Dermis blood vessel endothelial cell (primary cell): ENCODE measurements at places on chromosomes 13 and 19. TPM values are rescaled to one million over a fixed set of nuclear protein-coding genes. Genes with fewer than 3 reads are reported as not detected.

DNA sequence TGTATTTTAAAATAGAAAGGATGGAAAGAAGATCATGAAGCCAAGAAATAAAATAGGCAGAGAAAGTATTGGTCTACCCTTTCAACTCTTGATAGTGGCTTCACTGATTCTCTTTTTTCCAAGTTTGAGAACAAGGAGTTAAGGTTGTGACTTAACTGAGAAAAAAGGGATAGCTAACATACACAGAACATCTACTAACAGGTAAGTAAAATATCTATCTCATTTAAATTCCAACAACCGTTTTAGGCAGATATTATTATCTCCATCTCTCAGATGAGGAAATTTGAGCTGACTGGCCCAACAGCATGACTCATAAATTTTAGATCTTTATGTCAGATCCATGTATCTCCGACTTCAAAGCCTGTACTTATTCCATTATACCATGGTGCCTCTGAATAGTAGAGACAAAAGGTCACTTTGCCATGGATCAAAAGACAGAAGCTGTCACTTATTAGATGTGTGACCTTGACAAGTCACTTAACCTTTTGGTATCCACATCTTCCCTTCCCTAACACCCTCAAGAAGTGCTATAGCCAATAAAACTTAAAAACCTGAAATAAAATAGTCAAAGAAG lies 152.1 kb downstream of the DACH1 start:
- no peak for DNase-seq

DNA sequence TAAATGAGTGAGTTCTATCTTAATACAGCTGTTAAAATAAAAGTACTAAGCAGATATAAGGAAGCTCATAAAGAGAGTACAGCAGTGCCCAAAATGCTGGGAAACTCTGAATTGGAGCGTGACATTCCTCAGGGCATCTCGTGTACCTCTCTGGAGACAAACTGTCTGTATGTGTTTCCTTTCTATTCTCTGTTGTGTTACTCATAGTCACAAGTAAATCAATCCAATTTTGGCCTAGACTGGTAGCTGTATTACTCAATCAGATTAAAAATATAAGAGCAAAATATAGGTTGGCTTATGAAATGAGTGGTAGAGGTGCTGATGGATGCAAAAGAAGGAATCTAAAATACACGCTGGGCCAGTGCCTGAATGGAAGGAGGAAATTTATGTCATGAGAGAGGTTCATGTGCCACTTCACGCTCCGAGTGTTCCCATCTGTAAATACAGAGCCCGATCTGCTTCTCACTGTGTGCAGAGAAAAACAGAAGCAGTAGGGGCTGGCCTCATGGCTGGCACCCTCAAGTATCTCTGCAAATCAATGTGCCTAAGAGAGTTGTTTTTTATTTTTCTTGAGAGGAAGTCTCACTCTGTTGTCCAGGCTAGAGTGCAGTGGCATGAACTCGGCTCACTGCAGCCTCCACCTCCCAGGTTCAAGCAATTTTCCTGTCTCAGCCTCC lies 58.7 kb upstream of the RGCC start:
- DNase-seq: no peak

DNA sequence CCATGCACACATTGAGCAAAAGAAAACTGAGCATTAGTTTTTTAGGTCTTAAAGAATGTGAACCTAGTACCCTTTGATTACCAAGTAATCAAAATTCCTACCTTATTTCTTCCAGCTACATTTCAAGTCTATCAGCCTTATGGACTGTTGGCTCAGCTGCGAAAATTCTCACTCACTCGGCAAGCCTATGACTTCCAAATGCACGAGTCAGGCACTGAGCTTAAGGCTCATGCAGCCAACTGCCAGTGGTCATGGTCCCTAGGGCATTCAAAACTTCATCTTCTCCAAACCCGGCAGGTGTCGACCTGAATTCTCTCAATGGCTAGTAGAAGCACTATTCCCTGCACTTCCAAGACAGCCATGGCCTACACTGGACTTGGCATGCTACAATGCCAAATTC lies 41.2 kb downstream of the RUBCNL start:
- DNase-seq: no peak

DNA sequence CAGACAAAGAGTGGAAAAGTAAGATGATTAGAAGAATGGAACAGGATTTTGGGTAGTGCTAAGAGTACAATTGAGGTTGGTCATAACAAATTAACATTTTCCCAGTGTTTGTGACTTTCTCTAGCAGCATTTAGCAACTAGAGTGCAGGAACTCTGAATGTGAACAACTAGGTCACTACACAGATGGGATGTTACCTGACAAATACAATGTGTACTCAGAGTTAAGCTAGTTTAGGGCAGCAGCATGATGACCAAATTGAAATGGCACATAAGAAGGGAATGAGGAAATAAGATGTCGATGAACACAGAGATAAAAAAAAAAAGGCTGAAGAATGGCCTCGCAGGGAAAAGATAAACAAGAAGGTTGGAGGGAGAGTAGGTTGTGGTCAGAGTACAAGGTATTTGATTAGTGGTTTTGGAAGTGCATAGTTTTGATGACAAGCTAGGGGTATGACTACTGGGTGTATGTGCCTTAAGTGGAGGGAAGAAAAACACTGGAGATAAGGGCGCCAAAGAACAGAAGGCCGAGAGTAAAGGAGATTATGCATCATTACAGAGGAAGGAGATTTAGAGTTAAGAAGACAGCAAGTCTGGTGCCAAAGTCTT lies 381.1 kb downstream of the FGF14 start:
- DNase-seq: no peak

DNA sequence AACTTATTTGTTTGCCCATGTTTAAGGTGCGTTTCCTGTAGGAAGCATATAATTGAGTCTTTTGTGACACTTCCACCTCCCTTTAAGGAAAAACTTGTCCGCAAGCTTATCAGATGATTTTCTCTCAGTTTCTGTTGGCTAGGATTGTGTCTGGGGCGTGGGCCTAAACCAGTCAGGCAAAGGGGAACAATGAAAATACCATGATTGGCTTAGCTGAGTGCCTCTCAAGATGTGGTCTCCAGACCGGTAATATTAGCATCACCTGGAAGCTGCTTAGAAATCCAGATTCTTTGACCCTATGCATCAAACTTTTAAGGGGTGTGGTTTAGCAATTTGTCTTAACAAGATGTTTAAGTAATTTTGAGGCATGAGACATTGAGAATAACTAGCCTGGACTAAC lies 20.0 kb downstream of the SLAIN1 start:
- DNase-seq: no peak

GRCh38 chr13:21717817-21718216 lies 46.9 kb downstream of the FGF9 start:
- DNase-seq: no peak

- no peak for DNase-seq
These were observed 7.5 kb downstream of the SUGP2 start for GRCh38 chr19:19025861-19026260.

DNA sequence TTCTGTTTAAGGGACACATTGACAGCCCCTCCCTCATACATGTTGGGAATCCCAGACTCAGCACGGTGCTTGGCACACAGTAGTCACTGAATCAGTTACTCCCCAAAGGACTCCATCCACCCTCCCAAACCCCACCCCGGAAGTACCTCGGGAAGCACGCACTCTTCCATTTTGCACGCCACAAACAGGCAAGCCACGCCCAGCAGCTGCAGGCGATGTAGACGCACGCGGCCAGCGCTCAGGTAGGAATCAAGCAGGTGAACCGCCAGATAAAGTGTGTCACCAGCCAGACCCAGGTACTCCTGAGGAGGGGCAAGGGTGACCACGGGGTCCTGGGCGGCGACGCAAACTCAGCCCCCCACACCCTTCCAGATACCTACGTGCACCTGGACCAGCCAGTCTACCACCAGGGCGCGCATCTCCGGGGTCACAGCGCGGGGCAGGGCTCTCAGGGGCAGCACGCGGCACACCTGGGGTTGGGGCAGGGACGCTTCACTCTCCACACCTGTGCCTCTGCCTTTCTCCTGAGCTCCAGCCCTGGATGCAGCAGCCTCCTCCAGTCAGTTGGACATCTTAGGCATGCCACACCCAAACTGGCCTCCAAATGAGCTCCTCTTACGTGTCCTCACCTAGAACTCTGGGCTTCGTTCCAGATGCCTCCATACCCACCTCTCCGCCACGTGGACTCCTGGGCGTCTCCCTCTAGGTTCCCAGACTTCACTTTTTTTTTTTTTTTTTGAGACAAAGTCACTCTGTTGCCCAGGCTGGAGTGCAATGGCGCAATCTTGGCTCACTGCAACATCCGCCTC lies 1.9 kb downstream of the CCNP start:
- DNase-seq: no peak

The ZNF541 gene
- 0.33 and 1.2 TPM in 2 replicates for total RNA-seq

The NLRP9 gene
- not detected in 2 replicates for total RNA-seq

GRCh38 chr13:110331362-110331761 lies 24.3 kb downstream of the COL4A2 start:
- DNase-seq: no peak

The CBLC gene
- not detected in 2 replicates for total RNA-seq

The MCEMP1 gene
- not detected in 2 replicates for total RNA-seq

DNA sequence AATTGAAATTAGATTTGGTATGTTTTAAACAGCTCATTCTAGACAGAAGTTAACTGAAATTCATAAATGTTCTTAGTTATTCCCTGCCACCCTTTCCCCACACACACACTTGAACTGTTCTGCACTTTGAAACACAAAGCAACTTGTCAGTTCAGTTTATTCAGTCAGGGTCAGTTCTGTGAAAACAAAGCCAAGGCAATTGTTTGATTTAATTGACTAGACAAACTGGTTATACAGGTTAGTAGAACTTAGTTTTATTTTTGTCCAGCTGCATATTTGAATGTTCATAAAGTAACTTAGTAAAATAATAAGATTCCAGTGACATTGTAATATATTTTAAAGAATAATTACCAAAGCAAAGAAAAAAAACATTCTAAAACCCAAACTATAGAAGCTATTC lies 98.3 kb upstream of the KLF5 start:
- no peak for DNase-seq

- peak; percentile 28 for DNase-seq
These were observed 7.0 kb downstream of the PLVAP start for GRCh38 chr19:17370026-17370587.

- peak; percentile 76 for DNase-seq
These were observed at the start of gene ITM2B for GRCh38 chr13:48233046-48233888. ITM2B (plus strand) TSS chr13:48233206; CDS start chr13:48233361, 155 bp downstream.

GRCh38 chr13:39037410-39037879 lies 444 bp downstream of the PROSER1 start:
- DNase-seq: no peak

- DNase-seq: peak; percentile 61
These were observed 11.0 kb downstream of the MOB3A start for GRCh38 chr19:2084993-2085720.

DNA sequence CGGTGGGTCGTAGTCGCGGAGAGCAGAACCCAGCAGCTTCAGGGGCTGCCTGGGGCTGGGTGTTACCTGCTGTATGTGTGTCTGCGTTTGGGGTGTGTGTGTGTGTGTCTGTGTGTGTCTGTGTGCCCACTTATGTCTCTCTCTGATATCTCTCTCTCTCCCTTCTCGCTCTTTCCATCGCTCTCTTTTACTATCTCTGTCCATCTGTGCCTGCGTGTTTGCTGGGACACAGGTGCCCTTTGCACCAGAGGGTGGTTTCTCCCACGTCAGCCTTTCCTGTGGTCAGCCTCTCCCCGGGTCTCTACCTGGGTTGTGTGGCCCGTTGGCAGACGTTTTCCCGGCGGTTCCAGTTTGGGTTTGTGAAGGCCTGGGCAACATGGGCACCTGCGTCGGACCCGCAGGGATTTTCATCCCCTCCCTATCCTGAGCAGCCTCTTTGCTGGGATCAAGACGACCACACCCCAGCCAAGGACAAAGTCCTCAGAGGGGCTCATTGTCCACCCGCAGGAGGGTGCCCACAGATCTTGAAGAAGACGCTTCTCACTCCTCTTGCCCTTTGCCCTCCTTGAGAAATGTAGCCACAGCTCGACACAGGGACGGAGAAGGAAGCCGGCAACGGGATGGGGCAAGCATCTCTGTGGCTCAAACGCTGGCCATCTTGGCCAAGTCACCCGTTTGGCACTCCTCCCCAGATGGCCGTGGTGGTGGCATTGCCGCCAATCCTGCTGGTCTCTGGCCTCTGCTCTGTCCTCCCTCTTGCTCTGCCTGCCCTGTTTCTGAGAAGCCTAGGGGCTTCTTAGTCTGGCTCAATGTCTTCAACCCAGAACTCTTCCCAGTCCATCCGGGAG lies 43.3 kb downstream of the ZNF146 start:
- DNase-seq: no peak

DNA sequence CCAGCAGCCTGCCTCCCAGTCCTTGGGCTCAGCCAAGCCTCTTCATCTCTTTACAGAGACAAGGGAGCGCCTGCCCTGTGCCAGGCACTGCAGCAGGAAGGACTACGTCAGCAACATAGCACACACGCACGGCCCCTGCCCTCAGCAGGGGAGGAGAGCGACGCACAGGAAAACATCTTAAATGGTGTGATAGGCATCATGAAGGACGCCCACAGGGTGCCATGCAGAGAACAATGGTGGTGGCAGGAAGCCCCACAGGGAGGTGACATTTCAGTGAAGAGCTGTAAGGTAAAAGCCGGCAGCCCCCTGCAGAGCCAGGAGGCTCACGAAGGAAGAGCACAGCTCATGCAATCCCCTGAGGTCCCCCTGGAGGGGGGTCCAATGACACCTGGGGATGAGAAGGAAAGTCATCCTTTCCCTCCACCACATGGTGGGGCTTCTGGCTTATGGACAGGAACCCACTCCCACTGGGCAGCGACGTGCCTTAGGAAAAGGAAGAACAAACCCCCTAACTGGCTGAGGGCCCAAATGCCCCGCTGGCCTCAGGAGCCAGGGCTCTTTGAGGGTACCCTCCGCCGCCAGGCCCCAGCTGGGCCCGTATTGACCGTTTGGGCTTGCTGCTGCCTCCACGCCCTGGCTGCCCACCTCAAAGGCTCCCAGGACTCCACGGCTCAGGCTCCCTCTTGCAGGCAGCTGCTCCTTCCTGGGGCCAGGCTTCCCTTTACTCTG lies 37.3 kb upstream of the C13orf42 start:
- DNase-seq: peak; percentile 71

DNA sequence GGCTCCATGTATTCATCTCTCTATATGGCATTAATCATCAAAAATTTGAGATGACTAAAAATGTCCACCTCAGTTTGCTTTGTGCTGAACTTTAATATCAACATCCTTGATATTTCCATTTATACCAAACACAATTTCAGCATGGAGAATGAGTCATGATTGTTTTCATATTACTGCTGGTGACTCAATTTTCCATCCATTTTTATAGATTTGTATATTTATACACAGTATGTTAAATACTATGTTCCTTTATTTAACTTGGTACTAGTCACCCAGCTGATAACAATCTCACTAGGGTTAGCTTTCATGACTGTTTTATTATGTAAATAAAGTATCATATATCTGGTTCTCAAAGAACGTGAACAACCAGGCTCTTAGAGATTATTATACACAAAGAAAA lies 1255.1 kb downstream of the SLITRK1 start:
- DNase-seq: no peak

GRCh38 chr19:1264801-1265614 lies 4.1 kb upstream of the CIRBP start:
- DNase-seq: peak; percentile 81

The DCT gene
- not detected in 2 replicates for total RNA-seq

DNA sequence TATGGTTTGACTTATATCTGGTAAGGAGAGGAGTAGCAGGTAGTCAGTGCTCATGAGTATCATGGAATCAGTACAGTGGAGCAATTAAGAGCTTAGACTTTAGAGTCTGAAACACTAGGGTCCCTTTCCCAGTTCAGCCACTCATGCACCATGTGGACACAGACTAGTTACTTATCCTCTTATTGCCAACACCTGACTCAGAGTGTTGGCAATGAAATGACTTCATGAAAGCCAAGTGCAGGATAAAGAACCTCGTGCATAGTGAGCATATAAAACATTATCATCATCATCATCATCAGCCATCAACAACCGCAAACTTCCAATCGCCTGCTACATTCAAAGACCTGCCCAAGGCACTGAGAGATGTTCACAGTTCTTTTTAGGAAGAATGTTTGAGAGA lies 164.2 kb downstream of the FOXO1 start:
- no peak for DNase-seq
